GM23248 (cell line): ENCODE measurements at places on chromosomes 16 and 17. TPM values are rescaled to one million over a fixed set of nuclear protein-coding genes. Genes with fewer than 3 reads are reported as not detected.
A peak's percentile ranks its signal among the peaks of the same experiment; 100 is the strongest.

Gene ASGR1
- total RNA-seq: 0.97 TPM in 1 of 2 replicates, not detected in the other

Gene KRTAP16-1
- total RNA-seq: not detected in 2 replicates

Gene CACNG4
- not detected in 2 replicates for total RNA-seq

Gene MRPL38
- 18.8 and 36.9 TPM in 2 replicates for total RNA-seq

Gene SEZ6L2
- 30.7 and 34.7 TPM in 2 replicates for total RNA-seq

GRCh38 chr16:6545329-6545728, 787.3 kb upstream of the RBFOX1 start:
- no peak for DNase-seq

GRCh38 chr16:19935694-19936093, 51.0 kb upstream of the GPRC5B start:
- DNase-seq: no peak

GRCh38 chr17:2855063-2855600, 58.9 kb downstream of the RAP1GAP2 start:
- DNase-seq: peak; percentile 20

DNA sequence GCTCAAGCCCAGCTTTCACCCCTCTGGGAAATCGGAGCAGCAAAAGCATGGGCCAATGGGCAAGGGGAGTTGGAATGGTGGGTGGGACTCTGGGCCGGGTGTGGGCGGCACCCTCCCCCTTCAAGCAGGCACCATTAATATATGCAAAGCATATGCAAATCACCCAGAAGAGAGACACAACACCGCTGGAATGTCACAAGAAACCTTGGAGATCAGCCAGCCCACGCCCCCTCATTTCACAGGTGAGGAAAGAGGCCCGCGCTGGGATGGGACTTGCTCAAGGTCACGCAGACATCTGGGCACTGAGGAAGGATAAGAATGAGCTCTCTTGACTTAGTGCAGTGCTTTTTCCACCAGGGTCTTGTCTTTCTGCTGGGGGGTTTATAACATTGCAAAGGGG, 4.8 kb downstream of the SRCIN1 start:
- DNase-seq: no peak

GRCh38 chr17:81331527-81332043, 36.5 kb upstream of the SLC38A10 start:
- DNase-seq: no peak

DNA sequence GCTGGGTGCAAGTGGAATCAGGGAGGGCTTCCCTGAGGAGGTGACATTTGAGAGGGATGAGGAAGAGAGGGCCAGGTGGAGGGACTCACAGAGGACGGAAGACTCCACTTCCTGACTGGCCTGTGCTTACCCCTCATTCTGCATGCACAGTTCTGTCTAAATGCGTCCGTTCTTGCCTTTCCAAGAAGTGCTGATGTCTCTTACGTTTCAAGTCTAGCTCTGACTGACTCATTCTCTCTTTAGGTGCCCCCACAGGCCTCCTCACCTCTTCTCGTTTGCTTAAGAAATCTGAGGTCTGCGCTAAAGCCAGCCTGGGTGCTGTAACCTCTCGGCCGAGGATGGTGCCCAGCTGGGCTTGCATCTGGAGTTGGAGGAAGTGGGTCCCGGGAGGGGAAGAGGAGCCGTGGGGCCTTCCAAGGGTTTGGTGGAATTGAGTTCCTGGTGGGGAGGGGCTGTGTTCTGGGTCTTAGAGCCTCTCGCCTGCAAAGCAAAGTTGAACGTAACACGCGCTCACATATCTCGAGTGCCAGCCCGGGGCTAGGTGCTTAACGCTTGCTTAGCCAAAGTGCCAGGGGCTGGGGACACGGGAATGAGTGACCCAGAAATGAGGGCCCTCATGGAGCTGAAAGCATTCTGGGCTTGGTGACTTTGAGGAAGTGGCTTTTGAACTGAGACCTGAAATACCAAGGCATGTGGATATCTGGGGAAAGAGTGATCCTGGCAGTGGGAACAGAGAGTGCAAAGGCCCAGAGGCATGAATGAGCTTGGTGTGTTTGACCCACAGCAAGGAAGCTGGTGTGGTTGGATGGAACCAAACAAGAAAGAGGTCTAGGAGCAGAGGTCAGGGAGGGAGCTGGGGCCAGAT, 4.8 kb downstream of the IL4R start:
- DNase-seq: no peak

DNA sequence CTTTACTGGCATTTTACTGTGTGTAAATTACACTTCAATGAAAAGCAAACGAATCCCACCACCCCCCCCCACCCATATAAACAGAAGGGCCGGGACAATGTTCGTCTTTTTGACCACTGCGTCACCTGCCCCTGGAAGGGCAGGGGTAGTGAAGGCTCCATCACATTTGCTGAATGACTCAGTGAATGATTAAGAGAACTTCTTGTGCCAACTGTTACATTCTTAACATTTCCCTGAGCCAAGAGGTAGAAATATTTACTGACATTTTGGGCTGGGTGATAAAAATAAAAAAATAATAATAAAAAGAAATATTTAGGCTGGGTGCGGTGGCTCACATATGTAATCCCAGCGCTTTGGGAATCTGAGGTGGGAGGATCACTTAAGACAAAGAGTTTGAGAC, 24.1 kb downstream of the C16orf96 start:
- DNase-seq: peak; percentile 56

DNA sequence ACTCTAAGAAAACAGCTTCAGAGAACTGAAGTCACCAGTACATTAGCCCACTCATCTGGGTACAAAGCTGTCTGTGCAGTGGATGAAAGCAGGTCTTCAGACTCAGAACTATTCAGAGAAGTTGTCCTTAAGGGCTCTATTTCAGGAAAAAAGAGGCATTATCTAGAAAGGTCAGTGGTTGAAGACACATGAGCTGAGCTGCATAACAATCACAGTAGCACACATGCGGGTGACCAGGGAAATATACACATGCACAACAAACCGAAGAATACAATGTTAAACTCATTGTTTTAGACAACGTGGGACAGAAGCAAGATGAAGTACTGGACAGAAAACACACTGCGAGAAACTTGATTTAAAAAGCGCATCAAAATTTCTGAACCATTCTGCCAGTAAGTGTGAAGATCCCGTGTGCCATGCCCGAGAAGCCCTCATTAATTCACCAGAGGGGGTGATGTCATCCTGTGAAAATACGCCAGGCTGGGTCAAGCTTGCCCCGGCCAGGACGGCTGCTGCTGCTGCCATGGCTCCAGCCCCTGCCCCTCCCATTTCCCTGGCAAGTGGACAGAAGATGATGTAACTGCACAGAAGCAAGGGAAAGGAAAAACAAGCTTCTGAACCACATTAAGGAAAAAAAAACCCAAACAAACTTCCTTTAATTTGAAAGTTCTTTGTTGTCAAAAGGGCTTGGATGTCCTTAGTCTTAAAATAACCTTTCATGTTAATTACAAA, 10.1 kb downstream of the DYNC1LI2 start:
- peak; percentile 94 for DNase-seq

- no peak for DNase-seq
Observed at GRCh38 chr16:72211110-72211509, 39.2 kb upstream of the PMFBP1 start.

GRCh38 chr16:2520784-2521531, 787 bp downstream of the AMDHD2 start:
- peak; percentile 67 for DNase-seq

GRCh38 chr16:65658349-65658748, 536.5 kb upstream of the CDH11 start:
- DNase-seq: peak; percentile 96

DNA sequence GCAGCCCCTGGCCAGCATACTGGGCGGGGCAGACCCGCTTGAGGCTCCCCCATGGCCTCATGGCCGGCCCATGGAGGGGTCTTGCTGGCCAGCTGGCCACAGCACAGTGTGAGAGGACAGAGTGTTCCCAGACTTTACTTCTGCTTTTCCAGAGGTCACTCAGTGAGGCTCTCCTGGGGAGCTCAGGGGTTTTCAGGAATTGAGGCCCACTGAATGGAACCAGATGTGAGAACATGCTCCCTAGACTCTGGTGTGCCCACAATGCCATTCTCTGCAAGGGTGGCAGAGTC, 21.2 kb downstream of the ATP6V0D1 start:
- no peak for DNase-seq

DNA sequence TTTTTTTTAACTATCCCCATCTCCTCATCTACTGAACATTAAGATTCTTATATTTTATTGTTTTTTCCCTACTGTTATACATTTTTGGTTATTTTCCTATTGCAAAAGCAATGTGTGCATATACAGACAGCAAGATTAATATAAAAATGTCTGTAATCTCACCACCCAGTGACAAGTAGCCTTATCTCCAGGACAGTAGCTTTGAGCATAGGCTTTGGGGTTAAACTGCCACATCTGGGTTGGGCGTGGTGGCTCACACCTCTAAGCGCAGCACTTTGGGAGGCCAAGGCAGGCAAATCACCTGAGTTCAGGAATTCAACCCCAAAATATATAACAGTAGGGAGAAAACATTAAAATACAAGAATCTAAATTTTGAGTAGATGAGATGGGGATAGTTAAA, 27.4 kb upstream of the SSTR2 start:
- DNase-seq: no peak
